ENCODE measurements at places on chromosomes 4 and X.

GRCh38 chr4:153976954-153977353, 188.1 kb upstream of the SFRP2 start:
- DNase-seq: no peak

DNA sequence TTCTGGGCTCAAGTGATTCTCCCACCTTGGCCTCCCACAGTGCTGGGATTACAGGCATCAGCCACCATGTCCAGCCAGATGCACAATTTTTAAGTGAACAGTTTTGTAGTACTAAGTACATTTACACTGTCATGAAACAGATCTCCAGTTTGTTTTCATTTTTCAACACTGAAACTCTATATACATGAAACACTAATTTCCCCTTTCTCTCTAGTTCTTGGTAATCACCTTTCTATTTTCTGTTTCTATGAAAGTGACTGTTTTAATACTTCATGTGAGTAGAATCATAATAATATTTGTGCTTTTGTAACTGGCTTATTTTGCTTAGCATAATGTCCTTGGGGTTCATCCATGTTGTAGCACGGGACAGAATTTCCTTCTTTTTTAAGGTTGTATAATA, 237.4 kb downstream of the CAMK2D start:
- no peak for DNase-seq

- DNase-seq: no peak
Observed at GRCh38 chr4:168642591-168642990, 145.7 kb downstream of the PALLD start.

- DNase-seq: no peak
Observed at GRCh38 chr4:44777115-44777514, 50.8 kb upstream of the GNPDA2 start.

- no peak for DNase-seq
Observed at GRCh38 chr4:43238585-43238984, 346.1 kb downstream of the GRXCR1 start.

GRCh38 chr4:35189988-35190613, 1054.2 kb downstream of the ARAP2 start:
- DNase-seq: no peak

DNA sequence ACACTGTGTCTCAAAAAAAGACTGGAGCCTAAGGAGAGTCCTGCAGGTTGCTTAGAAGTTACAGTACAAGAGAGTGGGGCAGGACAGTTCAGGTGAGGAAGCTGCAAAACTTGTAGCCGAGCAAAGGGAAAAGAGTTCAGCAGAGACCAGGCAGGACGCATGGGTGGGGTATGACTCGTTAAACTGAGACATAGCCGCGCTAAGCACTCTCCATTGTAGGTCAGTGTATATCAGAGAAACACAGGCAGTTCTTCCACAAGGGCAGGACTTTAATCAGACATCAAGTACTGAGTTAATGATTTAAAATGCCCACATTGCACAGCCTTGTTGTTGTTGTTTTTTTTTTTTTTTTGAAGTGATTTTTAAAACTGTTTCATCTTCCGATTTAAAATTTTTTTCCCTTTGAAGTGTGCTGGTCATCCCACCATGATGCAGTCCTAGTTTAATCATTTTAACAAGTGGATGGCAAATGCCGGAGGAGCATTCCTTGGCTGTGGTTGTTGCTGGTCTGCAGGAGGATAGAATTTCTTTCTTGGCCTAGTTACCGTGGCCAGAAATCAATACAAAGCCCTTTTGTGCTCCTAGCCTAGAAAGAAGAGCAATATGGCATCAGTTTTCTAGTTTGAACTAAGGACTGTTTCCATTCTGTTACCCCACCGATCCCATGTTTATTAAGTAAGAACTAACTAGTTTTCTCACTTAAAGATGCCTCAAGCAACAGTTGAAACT, 10.3 kb downstream of the LAP3 start:
- no peak for DNase-seq

- no peak for DNase-seq
Observed at GRCh38 chrX:116493271-116493670, 30.5 kb upstream of the CT83 start.

GRCh38 chr4:173074501-173074946, 94.1 kb upstream of the GALNT7 start:
- DNase-seq: peak; percentile 35

GRCh38 chrX:50736656-50737055, 77.3 kb downstream of the SHROOM4 start:
- no peak for DNase-seq
